ENCODE measurements at places on chromosomes 2 and 18. TPM values are rescaled to one million over a fixed set of nuclear protein-coding genes. Genes with fewer than 3 reads are reported as not detected.

GRCh38 chr2:9285385-9285920 is 78.8 kb downstream of the ASAP2 start:
- no peak for DNase-seq

- no peak for DNase-seq
Observed at GRCh38 chr2:14297340-14297739, 335.2 kb upstream of the LRATD1 start.

GRCh38 chr18:66222174-66222573 is 381.7 kb downstream of the CDH19 start:
- DNase-seq = no peak

GPN1 gene
- polyA plus RNA-seq = 16.1 TPM

DNA sequence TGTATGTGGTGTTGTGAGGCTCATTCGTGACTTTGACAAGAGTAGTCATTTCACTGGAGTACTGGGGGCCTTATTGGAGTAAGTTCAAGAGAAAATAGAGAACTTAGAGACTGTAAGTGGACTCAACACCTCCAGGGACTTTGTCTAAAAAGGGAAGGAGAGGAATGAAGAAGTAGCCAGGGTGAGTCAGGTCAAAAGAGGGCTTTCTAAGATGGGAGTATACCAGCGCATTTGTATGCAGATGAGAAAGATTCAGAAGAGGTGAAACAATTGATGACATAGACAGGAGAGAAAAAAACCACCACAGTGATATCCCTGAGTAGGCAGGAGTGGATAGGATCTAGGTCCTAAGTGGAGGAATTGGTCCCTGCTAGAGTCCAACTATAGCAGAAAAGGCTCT is 246.8 kb downstream of the IKZF2 start:
- no peak for DNase-seq

- no peak for DNase-seq
Observed at GRCh38 chr18:25349926-25350487, 2.0 kb downstream of the ZNF521 start.
